Upper lobe of right lung (tissue), 1 donor: ENCODE measurements at places on chromosomes 2 and 18. TPM values are rescaled to one million over a fixed set of nuclear protein-coding genes. Genes with fewer than 3 reads are reported as not detected.
A peak's percentile ranks its signal among the peaks of the same experiment; 100 is the strongest.

Gene EDAR
- total RNA-seq, result 0.20 TPM

Gene PDCL3
- 21.6 TPM for total RNA-seq

Gene GYPC
- total RNA-seq, result 76.7 TPM

Gene ANO7
- total RNA-seq, result 2.1 TPM

Gene SIX3
- total RNA-seq, result not detected

Gene IL1F10
- total RNA-seq, result not detected

- H3K4me3 ChIP-seq, result no peak overlapping the region
- peaks cover 5% of the 10 kb centered on the region for H3K4me1 ChIP-seq
- DNase-seq, result peak; percentile 77
- H3K27ac ChIP-seq, result no peak overlapping the region
- H3K36me3 ChIP-seq, result peaks cover 9% of the 10 kb centered on the region
Measured at GRCh38 chr2:237558961-237559641, 7.3 kb upstream of the PRLH start.
